DND-41 (cell line): ENCODE measurements at places on chromosomes 1 and 21.

DNA sequence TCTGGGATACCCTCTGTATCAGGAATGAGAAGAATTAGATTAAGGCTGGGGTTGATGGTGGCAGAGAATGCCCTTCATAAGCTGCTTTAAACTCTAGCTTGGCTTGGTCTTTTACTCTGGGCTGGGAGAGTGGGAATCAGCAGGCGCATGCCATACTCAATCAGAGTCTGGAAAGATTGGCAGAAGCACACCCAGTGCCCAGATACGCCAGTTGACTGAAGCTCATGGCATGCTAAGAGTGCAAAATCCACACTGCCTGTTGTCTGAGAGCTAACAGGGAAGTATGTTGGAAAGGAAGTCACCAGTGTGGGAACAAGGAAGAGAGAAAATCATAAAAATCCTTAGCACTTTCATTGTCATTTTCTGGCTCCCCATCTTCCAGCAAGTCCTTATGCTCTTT is 53.0 kb downstream of the HMCN1 start:
- no peak for DNase-seq
- no peaks in the 10 kb centered on the region for H3K36me3 ChIP-seq
- no peak overlapping the region for H3K27ac ChIP-seq

GRCh38 chr1:31696242-31696641 is 7.6 kb downstream of the COL16A1 start:
- no peak overlapping the region for H3K4me3 ChIP-seq
- no peaks in the 10 kb centered on the region for H3K4me1 ChIP-seq
- no peaks in the 10 kb centered on the region for H3K36me3 ChIP-seq
- H3K27ac ChIP-seq: no peak overlapping the region
- no peak for DNase-seq

DNA sequence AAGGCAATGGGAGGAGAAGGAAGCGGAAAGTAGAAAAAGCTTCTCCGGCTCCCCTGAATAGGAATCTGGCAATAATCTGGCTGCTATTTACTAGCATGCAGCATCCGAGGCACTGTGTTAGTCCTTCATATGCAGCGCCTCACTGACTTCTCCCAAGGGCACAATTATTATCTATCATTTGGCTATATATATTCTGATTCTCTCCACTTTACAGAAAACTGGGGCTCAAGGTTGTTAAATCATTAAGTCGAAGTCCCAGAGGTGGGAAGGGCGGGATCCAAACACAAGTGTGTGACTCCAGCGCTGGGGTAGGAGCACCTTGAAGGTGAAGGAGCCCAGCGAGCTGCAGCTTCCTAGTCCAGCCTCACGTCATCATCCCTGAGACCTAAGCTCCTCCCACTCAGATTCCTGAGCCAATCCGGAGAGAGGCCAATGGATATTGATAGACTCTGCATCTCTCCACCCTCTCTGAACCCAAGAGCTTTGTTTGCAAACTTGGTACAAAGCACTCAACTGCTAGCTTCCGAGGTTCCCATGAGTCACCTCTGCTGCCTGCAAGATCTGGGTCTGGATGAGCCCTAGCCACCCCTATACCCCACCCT is 16.6 kb upstream of the EYA3 start:
- no peaks in the 10 kb centered on the region for H3K36me3 ChIP-seq
- DNase-seq: no peak
- no peaks in the 10 kb centered on the region for H3K27me3 ChIP-seq
- H3K4me1 ChIP-seq: no peaks in the 10 kb centered on the region

GRCh38 chr1:236122176-236122575 is 20.2 kb upstream of the GPR137B start:
- peaks cover 2% of the 10 kb centered on the region for H3K27me3 ChIP-seq
- no peak overlapping the region for H3K4me3 ChIP-seq
- no peaks in the 10 kb centered on the region; the same call in 1 of the 2 replicates for H3K4me1 ChIP-seq
- no peak for DNase-seq
- H3K27ac ChIP-seq: no peak overlapping the region

DNA sequence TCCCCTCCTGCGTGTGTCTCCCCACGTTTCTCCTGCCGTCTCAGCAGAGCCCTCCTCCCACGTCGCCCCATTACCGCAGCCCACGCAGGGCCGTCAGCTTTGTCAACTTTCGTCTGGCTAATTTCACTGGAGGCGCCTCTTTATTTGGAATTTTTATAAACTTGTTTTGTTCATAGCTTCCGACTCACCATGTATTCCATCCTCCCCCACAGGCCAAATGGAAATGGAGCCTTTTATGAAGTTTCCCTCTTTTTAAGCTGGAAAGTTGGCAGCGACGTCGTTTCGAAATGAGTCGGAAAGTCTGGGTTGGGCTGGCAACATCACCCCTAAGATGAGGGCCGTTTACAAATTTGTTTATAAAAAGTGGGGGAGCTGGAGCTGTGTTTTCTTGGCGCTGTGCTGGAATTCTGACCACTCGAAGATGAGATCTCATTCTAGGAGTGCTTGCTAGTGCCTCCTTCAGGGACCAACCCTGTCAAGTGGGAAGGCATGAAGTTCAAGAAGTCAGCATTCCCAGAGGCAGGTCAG is 23.7 kb upstream of the SLC45A1 start:
- no peak overlapping the region for H3K4me3 ChIP-seq
- peaks cover 2% of the 10 kb centered on the region for H3K27me3 ChIP-seq
- no peak overlapping the region for H3K27ac ChIP-seq
- H3K36me3 ChIP-seq: no peaks in the 10 kb centered on the region
- no peaks in the 10 kb centered on the region for H3K4me1 ChIP-seq

- H3K36me3 ChIP-seq: no peaks in the 10 kb centered on the region
These were observed 11.3 kb upstream of the PDZK1IP1 start for GRCh38 chr1:47201179-47201578.

DNA sequence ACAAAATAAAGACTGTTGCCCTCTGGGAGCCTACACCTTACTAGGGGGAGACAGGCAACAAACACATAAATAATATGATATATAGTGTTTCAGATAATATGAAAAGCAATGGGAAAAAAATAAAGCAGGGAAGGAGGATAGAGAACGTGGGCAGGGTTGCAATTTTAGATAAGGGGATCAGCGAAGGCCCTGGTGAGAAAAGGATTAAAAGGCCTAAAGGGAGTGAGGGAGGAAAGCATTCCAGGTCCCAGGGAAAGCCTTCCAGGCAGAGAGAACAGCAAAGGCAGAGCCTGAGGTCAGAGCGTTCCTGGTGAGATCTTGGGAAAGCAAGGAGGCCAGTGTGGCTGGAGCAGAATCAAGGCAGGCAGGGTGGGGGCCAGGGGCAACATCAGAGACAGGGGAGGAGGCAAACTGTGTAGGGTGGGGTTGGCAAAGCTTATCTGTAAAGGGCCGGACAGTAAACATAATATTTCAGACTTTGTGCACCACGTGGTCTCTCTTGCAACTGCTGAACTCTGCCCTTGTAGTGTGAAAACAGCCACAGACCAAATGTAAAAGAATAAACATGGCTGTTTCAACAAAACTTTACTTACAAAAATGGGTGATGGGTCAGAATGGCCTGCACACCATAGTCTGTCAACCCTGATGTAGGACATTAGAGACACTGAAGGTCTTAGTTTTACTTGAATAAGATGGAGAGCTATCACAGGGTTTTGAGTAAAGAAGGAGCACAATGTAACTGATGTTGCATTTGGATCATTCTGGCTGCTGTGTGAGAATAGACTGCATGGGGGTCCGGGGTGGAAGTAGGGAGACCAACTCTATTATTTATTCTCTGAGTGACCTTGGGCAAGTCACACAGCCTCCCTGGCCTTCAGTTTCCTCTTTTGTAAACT is 13.3 kb upstream of the CPT2 start:
- DNase-seq: no peak
- H3K27me3 ChIP-seq: peaks cover 10% of the 10 kb centered on the region
- H3K4me3 ChIP-seq: no peak overlapping the region
- no peaks in the 10 kb centered on the region for H3K36me3 ChIP-seq
- H3K27ac ChIP-seq: no peak overlapping the region
- no peaks in the 10 kb centered on the region for H3K4me1 ChIP-seq

- peaks cover 72% of the 10 kb centered on the region for H3K36me3 ChIP-seq
- no peak for DNase-seq
- no peaks in the 10 kb centered on the region for H3K27me3 ChIP-seq
These were observed 91.6 kb downstream of the GALNT2 start for GRCh38 chr1:230158415-230159291.

- H3K4me1 ChIP-seq: no peaks in the 10 kb centered on the region
- no peaks in the 10 kb centered on the region for H3K36me3 ChIP-seq
- no peak overlapping the region for H3K27ac ChIP-seq
- no peaks in the 10 kb centered on the region for H3K27me3 ChIP-seq
These were observed 327.0 kb upstream of the DUSP10 start for GRCh38 chr1:222068937-222069336.

DNA sequence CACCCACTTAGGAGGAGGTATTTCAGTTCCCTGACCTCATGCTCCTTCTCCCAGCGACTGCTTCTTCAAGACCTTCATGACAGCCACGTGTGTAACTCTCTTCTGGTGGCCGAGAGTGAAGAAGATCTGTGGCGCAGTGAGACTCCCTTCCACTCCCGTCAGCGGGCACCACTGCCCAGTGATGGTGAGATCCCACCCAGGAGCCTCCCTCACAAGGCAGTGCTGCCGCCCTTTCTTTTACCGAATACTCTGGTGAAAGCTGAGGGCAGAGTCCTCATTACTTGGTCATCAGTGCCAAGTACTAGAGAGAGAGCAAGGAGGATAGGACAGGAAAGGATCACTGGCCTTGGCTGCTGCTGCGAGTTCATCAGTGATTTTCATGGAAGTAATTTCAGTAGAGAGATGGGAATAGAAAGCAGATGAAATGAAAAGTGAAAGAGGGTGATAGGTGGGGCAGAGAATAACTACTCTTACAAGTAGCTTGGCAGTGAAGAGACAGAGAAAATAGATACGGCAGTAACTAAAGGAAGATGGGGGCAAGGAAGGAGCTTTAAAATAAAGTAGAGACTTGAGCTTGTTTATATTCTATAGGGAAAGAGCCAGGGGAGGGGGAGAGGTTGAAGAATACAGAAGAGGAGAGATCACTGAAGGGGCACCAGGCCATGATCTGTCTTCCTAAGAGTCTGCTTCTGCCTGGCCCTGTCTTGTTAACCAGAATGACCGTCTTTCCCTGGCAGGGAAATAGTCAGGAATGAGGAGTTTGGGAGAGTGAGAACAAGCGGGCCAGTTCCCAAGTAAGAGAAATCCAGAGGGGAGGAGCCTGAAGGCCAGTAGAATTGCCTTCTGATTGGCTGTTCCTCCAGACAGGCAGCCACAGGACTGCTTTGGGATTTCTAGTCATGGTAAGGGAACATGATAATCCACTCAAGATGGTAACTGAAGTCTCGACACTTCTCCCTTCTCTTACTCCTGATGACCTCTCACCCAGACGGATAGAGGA is 18.3 kb downstream of the HYI start:
- DNase-seq: no peak
- peaks cover 90% of the 10 kb centered on the region for H3K36me3 ChIP-seq
- H3K4me3 ChIP-seq: no peak overlapping the region
- H3K27me3 ChIP-seq: no peaks in the 10 kb centered on the region
- no peak overlapping the region for H3K27ac ChIP-seq

GRCh38 chr1:12251442-12251841 is 21.6 kb downstream of the VPS13D start:
- no peaks in the 10 kb centered on the region for H3K27me3 ChIP-seq
- H3K27ac ChIP-seq: no peak overlapping the region
- peaks cover 66% of the 10 kb centered on the region for H3K36me3 ChIP-seq
- no peaks in the 10 kb centered on the region for H3K4me1 ChIP-seq
- no peak overlapping the region for H3K4me3 ChIP-seq

- no peaks in the 10 kb centered on the region for H3K4me1 ChIP-seq
- no peaks in the 10 kb centered on the region for H3K36me3 ChIP-seq
- no peaks in the 10 kb centered on the region for H3K27me3 ChIP-seq
- no peak overlapping the region for H3K4me3 ChIP-seq
- no peak for DNase-seq
- no peak overlapping the region for H3K27ac ChIP-seq
These were observed 24.8 kb upstream of the ELOA start for GRCh38 chr1:23718482-23718881.

GRCh38 chr1:36217670-36218069 is 6.6 kb upstream of the THRAP3 start:
- no peak overlapping the region for H3K4me3 ChIP-seq
- DNase-seq: no peak
- no peaks in the 10 kb centered on the region for H3K27me3 ChIP-seq
- no peaks in the 10 kb centered on the region for H3K36me3 ChIP-seq
- H3K27ac ChIP-seq: no peak overlapping the region

- H3K27ac ChIP-seq: no peak overlapping the region
- no peak for DNase-seq
- H3K4me3 ChIP-seq: no peak overlapping the region
- H3K4me1 ChIP-seq: no peaks in the 10 kb centered on the region
- no peaks in the 10 kb centered on the region for H3K36me3 ChIP-seq
- H3K27me3 ChIP-seq: peaks cover 3% of the 10 kb centered on the region
These were observed 47.3 kb downstream of the FAM78B start for GRCh38 chr1:166119471-166119965.

DNA sequence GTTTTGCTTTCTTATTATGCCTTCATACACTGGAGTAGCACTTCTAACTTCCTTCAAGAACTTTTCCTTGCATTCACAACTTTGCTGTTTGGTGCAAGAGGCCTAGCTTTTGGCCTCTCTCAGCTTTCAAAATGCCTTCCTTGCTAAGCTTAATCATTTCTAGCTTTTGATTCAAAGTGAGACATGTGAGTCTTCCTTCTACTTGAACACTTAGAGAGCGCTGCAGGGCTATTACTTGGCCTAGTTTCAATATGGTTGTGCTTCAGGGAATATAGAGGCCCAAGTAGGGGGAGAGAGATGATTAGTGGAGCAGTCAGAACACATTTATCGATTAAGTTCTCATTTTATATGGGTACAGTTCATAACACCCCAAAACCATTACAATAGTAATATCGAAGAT is 12.4 kb downstream of the ANGEL2 start:
- no peaks in the 10 kb centered on the region for H3K4me1 ChIP-seq
- peaks cover 62% of the 10 kb centered on the region for H3K36me3 ChIP-seq
- H3K27me3 ChIP-seq: no peaks in the 10 kb centered on the region
- DNase-seq: no peak
- no peak overlapping the region for H3K4me3 ChIP-seq

GRCh38 chr1:30195424-30196134 is 527.8 kb downstream of the MATN1 start:
- no peak overlapping the region for H3K27ac ChIP-seq

GRCh38 chr1:111934106-111934852 is 55.2 kb downstream of the KCND3 start:
- DNase-seq: no peak
- no peak overlapping the region for H3K27ac ChIP-seq
- no peaks in the 10 kb centered on the region for H3K36me3 ChIP-seq
- no peaks in the 10 kb centered on the region for H3K4me1 ChIP-seq
- no peak overlapping the region for H3K4me3 ChIP-seq

- DNase-seq: no peak
- no peak overlapping the region for H3K4me3 ChIP-seq
- no peak overlapping the region for H3K27ac ChIP-seq
- no peaks in the 10 kb centered on the region for H3K27me3 ChIP-seq
- H3K36me3 ChIP-seq: no peaks in the 10 kb centered on the region
These were observed 26.9 kb upstream of the BACE2 start for GRCh38 chr21:41141031-41141457.

DNA sequence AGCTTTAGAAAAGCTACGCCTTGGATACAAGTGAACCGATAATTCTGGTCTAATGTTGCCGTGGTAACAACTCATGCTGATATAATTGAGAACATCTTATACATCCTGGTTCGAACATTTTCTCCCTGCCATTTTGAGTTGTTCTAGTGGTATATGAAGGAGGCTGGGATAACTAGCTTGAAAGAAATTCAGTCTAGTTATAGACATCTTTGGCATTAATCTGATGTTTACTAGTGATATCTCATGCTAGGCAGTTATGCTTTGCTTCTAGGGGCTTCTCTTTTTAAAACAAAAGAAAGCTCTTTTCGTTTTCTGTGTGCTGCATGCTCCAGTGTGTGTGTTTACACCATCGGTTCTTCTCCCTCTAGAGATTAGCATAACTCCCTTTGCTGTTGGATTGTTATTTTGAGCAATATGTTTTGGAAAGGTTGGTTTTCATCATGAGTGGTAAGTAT is 20.5 kb downstream of the PRKACB start:
- peaks cover 31% of the 10 kb centered on the region for H3K4me1 ChIP-seq
- H3K27me3 ChIP-seq: no peaks in the 10 kb centered on the region
- H3K27ac ChIP-seq: no peak overlapping the region
- peaks cover 4% of the 10 kb centered on the region; the same call in 1 of the 2 replicates for H3K36me3 ChIP-seq
